ENCODE measurements at places on chromosomes 6 and 20.

- DNase-seq = no peak
These were observed 34.8 kb upstream of the MYB start for GRCh38 chr6:135146162-135146934.

DNA sequence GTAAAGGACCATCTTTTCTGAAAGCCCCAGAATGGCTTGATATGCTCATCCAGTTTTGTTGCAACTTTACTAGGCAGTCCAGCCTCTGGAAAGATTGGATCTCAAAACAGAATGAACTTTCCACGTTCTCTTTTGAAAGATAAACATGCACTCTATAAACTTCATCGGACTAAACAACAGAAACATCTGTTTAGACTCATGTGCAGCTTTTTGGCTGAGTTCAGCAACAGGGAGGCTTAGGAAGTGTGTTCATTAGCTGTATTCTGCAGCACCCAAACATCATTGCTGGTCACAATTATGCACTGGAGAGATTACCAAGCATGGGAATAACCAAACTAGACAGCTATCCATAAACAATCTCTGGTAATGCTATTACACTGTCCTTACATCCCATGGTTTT is 180.5 kb downstream of the TENT5A start:
- DNase-seq = no peak

DNA sequence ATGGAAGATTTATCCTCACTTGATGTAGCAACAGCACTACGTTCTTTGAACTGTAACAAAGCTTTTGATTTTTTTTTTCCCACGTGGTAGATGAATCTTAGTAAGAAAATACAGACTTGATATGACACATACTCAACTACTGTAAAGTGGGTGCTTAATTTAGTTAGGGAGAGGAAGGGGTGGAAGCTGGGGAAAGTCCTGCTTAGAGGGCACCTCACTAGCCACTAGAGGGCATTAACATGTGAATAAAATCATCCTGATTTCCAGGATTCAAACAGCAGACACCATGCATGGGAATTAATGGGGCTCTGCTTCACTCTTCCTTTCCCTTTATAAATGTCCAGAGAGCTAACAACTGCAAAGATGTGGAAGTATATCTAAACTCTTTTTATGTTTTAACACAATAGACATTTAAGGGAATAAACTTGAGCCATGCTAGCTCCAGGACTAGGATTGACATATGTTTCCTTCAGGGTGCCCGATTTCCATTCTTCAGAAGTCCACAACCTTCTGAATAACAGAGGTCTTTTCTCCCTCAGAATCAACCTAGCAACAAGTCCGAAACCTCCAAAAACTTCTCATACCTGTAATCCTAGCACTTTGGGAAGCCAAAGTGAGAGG is 250.1 kb downstream of the ATXN1 start:
- peak; percentile 47 for DNase-seq

GRCh38 chr6:35473075-35473849 is 5.1 kb downstream of the RPL10A start:
- no peak for DNase-seq

DNA sequence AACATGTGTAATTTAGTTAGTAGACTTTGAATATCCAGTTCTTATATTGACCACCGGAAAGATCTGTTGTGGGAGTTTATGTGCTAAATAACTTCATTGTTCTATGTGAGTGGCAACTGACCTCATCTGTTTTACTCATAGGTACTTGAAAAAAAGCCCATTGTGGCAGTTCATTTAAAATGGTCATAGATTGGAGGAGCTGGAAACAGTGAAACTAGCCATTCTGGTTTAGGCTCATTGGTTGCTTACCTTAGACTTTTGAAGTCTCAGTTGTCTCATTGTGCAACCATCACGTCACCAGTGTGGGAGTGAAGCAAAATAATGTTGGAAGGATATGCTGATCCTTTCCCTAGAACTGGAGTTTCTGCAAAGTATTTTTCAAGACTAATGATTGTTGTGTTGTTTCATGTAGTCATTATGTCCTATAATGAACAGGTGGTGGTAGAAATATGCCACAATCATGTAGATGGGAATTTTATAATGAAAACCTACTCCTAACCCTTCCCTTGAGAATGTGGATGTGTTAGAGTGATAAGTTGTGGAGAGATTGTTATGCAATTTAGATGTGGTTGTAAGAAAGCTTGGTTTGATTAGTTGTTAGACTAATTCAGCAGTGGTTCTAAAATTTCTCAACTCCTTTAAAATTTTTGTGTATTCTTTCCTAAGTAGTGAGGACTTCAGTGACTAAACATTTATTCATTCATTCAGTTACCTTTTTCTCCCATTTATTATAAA is 18.3 kb downstream of the DSP start:
- DNase-seq = no peak

DNA sequence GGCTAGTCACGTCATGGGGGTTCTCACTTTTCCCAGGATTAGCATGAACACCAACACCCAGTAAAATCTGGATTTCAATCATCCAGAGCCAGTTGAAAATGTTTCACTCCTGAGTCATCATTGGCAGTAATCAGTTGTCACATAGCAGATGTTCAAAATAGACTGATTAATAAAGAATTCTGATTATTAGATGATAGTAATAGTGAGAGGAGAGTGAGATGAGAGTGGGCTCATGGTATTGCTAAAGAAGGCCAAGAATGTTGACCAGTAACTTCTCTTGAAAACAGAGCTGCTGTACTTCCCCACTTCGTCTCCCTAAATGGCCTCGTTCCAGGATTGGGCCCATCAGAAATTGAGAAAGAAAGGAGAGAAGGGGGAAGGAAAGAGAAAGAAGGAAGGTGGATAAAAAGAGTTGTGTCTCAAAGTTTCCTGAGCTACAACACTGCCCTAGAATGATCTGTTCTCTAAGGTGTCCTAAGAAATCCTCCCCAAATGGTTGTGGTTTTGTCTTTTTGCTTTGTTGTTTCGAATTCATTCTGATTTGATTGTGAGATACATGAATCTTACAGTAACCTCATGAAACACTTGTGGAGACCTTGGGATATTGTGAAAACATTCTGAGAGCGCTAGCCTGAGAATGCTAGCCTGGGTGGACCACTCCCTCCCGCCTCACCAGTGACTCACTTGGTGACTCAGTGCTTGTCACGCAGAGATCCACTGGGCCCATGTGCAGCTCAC is 502.2 kb upstream of the JARID2 start:
- DNase-seq = no peak

DNA sequence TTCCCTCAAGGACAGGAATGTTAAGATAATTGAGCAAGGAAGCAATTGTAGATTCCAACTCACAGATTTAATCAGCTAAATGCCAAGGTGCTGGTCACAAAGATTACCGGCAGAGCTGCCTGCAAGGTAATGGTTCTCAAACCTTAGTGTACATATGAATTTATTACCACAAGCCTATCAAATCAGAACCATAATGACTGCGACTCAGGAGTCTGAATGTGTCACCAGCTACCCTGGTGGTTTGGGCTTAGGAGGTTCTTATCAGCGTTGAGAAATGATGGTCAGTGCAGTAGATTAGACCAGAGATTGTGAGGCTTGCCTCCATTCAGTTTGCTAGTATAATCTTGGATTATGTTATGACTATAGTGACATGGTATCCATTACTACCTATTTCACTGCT is 78.9 kb downstream of the MTFR2 start:
- DNase-seq = no peak

- DNase-seq = no peak
These were observed 2.2 kb downstream of the IBTK start for GRCh38 chr6:82245376-82245775.

DNA sequence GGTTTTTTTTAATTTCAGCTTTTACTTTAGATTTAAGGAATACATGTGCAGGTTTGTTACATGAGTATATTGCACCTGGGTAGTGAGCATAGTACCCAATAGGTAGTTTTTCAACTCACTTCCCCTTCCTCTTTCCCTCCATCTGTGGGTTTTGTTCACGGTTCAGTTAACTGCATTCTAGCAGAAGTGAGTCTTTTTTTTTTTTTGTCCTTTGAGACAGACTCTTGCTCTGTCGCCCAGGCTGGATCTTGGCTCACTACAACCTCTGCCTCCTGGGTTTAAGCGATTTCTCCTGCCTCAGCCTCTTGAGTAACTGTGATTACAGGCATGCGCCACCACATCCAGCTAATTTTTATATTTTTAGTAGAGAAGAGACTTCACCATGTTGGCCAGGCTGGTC is 8.7 kb downstream of the UBR2 start:
- DNase-seq = peak; percentile 57

Measured in common myeloid progenitor, CD34-positive (primary cell).